ENCODE measurements at places on chromosomes 7 and 10.

- DNase-seq, result no peak
Measured at GRCh38 chr7:114534953-114535352, 120.3 kb downstream of the FOXP2 start.

- DNase-seq, result no peak
Measured at GRCh38 chr7:92613720-92614119, 23.5 kb upstream of the FAM133B start.

DNA sequence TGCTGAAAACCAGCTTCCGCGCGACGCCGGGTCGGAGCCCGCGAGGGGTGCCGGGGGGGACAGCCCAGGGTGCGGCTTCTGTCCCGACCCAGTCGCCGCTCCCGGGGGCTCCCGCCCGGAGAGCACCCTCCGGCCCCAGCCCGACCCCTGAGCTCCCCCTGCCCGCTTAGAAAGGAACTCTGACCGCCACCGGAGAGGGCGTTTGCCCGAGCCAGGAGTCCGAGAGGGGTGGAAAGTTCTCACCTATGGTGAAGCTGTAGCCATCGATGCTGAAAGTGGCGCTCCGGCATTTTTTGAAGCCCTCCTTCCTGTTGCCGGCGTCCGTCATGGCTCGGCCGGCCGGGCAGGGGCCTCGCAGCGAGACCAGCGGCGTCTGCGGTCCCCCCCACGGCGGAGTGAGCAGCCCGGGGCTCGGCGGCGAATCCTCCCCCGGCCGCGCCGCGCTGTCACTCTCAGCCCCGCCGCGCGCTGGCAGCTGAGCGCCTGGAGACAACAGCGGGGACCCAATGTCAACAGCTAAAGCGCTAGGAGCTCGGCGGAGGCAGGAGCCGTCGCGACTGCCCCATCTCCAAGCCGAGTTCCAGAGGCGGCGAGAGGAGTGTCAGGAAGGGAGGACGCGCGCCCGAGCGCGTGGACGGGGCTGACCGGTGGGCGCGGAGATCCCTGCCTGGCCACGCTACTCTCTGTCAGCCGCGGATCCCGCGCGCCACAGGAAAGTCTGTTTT, 191.6 kb downstream of the LSM5 start:
- no peak for DNase-seq

- DNase-seq, result no peak
Measured at GRCh38 chr10:10745291-10745690, 272.4 kb upstream of the CELF2 start.

GRCh38 chr7:17486835-17487234, 188.4 kb downstream of the AHR start:
- no peak for DNase-seq

DNA sequence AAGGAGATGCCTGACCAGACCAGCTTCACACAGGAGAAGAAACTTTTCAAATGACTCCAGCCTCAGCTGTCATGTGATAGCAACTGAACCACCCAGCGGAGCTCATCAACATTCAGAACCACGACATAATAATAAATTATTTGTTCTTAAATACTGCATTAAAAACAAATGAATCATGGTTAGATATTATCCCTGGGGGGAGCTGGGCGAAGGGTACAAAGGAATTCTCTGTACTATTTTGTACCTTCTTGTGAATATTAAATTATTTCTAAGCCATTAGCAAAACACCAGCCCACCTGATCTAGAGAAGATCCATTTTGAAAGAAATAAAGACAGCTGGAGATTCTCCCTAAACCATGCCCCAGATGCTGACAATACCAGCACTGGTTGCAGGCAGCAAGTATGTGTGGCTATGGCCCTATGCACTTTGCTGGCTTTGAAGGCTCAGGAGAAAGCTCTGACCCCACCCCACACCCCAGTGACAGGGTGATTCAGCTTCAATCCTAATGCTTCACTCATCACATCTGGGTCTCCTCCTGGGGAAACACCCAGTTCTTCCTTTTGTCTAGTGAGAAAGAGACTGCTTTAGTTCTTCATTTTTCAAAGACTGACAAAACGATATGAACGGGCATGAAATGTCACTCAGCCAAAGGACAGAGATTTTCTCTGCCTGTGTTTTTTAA, 45.5 kb upstream of the NKX2-3 start:
- no peak for DNase-seq

DNA sequence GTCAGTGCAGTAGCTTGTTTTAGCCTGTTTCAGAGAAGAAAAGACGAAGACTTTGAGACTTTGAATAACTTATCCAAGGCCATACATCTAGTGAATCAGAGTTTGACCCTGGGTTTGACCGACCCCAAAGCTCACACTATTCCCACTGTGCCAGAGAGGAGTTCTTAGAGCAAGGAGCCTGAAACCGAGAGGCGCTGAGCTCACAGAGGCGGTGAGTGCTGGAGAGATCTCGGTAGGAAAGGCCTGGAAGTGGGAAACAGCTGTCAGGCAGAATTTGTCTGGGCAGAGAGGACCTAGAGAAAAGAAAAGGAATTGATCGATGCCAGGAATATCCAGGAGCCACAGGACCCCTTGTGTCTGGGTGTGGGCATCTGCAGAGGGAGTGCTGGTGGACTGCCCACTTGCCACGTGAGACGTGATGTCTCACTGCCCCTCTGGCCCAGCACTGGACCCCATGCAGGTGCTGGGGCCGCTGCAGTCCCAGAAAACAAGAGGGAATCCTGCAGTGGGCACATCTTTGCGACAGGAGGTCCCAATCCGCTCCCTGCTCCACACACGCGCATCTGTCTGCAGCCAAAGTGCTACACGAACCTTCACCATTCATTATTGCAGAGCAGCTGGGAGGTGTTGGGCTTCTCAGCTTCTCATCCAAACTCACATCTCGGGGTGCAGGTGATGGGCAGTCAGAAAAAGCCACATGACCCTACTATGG, 6.2 kb downstream of the CALML3 start:
- no peak for DNase-seq

DNA sequence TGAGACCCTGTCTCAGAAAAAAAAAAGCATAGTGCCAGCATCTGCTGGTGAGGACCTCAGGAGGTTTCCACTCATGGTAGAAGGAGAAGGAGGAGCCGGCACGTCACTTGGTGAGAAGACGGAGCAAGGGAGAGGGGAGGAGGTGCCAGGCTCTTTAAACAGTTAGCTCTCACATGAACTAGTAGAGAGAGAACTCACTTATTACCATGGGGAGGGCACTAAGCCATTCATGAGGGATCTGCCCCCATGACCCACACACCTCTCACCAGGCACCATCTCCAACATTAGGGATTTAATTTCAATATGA, 62.9 kb upstream of the VKORC1L1 start:
- DNase-seq, result no peak

- no peak for DNase-seq
Measured at GRCh38 chr10:118980870-118981269, 48.6 kb upstream of the NANOS1 start.

- DNase-seq, result no peak
Measured at GRCh38 chr10:37992083-37992482, 15.6 kb upstream of the ZNF25 start.

DNA sequence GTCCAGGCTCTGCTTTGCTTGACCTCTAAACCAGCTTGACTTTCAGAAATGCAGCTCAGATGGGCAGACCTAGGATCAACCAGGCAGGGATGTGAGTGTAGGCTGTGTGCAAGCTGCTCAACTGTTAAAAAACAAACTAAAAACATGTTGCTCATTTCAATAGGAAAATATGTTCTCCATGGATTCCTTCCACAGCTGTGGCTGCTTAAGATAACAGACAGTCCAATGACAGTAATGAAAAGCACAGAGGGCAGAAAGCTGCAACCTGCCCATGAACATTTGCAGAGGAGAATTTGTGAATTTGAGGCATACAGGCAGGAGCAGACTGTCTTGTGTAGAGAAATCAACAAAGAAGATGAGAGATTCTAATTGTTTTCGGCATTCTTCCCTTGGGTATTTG, 534.2 kb downstream of the CCSER2 start:
- DNase-seq, result no peak

GRCh38 chr10:12785415-12785831, 216.1 kb downstream of the CCDC3 start:
- DNase-seq, result no peak

DNA sequence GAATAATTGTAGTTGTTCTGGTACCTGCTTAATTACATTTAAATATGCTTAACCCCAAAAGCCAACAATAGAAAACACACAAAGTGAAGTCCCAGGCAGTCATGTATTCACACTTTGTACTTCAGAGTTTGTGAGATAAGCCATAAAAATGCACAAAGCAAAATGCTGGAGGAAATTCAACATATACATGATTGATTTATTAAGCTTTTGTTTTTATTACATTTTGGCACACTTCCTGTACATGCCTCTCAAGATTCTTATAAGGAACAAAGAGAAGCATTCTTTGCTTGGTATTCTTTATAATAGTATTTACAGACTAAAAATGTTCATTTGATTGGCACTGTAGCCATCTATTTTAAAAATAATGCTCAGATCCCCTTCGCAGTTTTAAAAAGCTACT, 107.7 kb upstream of the ANK3 start:
- DNase-seq, result no peak

GRCh38 chr10:86729677-86730076, 26.7 kb upstream of the BMPR1A start:
- no peak for DNase-seq

GRCh38 chr7:69683002-69683401, 84.7 kb downstream of the AUTS2 start:
- DNase-seq, result no peak

DNA sequence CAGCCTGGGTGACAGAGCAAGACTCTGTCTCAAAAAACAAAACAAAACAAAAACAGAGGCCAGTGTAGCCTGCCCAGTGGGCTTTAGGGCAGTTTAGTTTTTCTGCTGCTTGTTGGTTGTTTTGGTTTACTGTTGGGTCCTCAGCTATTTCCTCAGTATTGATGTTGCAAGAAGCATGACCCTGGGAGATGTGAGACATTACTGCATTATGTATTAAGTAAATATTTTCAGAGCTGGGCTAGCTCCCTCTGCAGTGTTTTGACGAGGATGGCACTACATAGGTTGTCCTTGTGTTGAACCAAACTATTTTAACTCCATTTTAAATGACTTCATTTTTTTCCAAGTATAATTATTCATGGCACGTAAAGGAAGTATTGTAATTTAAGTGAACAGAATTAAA, 4.8 kb downstream of the AKAP9 start:
- DNase-seq, result no peak

- no peak for DNase-seq
Measured at GRCh38 chr7:130966246-130967009, 232.4 kb upstream of the KLF14 start.

DNA sequence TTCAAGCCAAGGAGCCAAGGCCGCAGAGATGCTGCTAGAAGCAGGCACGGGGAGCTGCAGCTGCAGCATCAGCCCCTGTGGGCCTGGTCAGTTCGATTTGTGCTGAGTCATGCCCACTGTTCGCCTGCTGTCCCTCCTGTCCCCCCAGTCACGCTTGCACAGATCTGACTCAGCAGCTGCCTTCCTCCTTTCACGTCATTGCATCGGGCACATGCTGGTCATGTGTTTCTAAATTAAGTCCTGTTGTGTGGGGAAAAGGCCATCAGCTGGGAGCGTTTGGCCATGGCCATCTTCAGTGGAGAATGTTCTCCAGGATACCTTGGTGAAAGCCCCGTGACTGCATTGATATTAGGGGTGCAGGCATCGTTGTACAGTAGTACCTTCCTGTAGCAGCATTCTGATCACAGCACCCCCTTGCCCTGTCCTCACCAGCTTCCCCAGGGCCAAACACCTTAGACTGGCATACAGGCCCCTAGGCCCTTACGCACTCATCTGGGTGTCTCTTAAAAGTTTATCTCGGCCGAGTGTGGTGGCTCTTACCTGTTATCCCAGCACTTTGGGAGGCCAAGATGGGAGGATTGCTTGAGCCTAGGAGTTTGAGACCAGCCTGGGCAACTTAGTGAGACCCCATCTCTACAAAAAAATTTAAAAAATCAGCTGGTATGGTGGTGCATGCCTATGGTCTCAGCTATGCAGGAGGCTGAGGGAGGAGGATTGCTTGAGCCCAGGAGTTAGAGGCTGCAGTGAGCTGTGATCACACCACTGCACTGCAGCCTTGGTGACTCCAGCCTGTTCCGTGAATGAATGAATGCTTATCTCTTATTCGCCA, 23.2 kb downstream of the POR start:
- no peak for DNase-seq

DNA sequence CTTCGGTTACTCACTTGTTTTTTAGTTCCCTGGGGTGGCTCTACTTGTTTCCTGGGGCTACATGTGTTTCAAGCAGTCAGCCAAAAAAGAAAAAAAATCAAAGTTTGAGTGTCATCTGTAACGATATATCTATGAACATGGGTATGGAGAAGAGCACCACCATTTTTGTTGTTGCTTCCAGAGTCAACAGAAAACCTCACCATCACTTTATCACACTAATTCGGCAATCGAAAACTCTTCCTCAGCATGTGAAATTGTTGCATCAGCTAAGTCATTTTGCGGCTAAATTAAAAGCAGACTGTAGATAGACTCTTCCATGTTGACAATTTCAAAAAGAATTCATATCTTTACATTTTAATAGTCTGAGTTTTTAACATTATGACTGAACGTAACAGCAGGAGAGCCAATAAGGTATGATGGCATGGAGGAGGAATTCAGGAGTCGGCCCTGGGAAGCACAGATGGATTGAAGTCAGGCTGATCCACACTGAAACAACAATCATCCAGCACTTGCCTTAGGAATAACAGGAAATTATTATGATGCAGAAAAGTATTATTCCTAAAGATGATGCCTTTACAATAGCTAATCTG, 455.7 kb upstream of the KLF6 start:
- DNase-seq, result no peak

GRCh38 chr10:98047009-98047741, 16.8 kb upstream of the CRTAC1 start:
- no peak for DNase-seq

DNA sequence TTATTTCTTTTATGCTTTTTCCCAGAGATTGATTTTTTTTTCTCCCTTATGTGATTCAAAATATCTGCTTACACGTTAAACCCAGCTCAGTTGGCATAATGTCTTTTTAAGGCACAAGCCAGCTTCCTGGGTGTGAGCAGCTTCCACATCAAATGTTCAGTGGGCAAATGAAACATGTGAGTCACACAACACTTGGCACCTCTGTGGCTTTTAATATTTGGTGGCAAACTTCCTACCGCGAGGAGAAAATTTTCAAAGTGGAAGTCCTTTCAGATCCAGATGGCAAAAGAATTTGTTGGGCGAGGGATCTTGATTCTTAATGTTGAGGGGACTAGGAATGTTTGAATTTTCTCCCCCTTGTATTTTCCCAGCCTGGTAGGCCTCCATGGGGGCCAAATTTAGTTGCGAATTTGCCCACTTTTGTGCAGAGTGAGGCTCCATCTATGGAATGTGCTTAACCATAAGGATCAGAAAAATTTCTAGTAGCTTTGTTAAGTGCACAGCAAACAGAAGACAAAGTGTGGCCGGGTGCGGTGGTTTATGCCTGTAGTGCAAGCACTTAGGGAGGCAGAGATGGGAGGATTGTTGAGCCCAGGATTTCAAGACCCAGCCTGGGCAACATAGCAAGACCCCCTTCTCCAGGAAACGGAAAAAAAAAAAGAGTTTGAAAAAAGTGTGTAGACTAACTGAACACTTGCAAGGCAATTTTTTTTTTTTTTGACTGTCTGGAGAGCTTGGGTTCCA, 31.0 kb downstream of the CUX1 start:
- no peak for DNase-seq

DNA sequence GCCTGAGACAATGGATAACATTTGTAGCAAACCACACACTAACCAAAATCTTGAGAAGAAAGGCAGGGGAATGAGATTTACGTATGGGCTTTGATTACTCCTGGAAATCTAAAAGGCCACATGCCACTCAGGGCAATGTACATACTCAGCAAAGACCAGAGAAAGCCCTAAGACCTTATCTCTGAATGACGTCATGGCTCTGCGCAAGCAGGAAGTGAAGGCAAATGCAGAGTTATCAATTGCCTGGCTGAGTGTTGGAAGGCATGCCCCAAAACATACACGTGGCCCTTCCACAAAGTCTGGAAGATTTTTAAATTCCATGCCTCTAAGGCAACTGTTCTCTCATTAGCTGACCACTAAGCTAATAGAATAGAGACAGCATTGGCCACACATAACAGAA, 90.9 kb upstream of the NRBF2 start:
- no peak for DNase-seq
